ENCODE measurements at places on chromosomes 13 and 19.

- no peak for DNase-seq
These were observed 285.8 kb upstream of the PCDH9 start for GRCh38 chr13:67515895-67516294.

- peak; percentile 20 for DNase-seq
These were observed 1096.8 kb upstream of the PCDH20 start for GRCh38 chr13:62512194-62513141.

DNA sequence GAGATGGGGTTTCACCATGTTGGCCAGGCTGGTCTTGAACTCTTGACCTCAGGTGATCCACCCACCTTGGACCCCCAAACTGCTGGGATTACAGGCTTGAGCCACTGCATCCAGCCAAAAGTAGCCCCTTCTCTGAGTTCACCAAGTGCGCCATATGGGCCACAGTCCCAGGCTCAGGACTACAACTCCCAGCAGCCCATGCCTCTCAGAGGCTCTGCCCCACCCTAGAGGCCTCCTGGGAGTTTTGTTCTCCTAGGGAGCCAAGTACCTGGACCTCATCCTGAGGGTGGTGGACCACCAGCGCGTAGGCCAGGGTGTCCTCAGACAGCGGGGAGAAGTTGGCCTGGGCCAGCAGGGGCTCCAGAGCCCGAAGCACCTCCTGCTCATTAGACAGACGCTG, 18.8 kb downstream of the TMEM143 start:
- DNase-seq = peak; percentile 66

DNA sequence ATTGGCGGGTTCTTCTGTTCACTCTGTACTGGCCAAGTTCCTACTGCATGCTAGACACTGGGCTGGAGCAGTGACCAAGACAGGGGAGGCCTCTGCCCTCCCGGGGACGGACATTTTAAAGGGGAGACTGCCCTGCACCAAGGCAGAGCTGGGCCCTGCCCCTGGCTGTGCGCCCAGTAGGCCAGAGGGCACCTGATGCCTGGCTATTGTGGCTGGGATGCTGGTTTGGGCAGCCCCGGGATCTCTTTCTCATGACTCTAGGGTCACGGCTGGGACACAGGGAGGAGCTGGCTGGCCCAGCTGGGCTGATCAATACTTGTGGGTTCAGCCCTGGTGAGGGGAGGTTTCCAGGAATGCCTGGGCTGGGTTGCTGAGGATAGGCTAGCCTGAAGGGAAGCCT, 17.7 kb downstream of the LIPE start:
- DNase-seq = no peak

GRCh38 chr13:90365130-90365529, 982.4 kb upstream of the MIR17HG start:
- no peak for DNase-seq

DNA sequence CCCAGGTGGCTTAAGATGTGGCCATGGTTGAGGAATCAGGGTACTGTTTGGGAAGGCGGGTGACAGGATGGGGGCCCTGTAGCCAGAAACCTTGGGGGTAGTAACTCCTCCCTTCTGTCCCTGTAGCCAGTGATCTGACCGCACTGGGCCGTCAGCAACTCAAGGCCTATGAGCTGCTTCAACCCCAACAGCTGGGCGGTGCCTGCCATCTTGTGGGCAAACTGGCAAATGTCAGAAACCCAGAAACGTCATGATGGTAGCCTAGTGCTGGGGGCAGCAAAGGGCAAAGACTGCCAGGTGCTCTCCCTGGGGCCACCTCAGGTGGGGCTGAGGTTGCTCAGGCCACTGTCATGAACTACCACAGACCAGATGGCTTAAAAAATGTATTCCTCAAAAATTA, 3.5 kb downstream of the COPE start:
- DNase-seq = peak; percentile 58

DNA sequence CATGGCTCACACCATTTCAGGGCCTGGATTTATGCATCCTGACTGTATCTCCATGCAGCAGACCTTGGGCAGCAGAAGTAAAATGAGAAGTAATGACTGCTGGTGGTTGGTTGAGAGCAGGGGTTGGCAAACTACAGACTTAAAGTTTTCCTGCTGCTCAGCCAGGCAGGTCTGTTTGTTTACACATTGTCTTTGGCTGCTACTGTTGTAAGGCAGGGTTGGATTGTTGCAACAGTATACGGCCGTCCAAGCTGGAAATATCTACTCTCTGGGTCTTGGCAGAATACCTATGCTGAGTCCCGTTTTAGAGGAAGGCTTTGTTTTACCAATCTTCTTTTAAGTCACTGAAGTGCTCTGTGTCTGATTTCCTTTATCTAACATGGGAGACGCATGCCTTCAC, 13.5 kb downstream of the SNRNP70 start:
- no peak for DNase-seq

DNA sequence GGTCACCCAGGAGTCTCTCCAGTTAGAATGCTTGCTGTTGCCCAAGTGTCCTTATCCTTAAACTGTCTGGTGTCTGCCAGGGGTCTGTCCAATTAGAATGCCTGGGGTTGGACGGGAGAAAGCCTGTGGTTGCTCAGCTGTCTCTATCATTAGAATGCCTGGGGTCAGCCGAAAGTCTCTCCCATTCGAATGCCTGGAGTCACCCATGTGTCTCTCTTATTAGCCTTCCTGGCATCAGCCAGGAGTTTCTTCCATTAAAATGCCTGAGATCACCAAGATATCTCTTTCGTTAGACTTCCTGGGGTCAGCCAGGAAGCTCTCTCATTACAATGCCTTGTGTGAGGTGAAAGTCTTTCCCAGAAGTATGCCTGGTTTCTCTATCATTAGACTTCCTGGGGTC, 1521.0 kb downstream of the UQCRFS1 start:
- no peak for DNase-seq

DNA sequence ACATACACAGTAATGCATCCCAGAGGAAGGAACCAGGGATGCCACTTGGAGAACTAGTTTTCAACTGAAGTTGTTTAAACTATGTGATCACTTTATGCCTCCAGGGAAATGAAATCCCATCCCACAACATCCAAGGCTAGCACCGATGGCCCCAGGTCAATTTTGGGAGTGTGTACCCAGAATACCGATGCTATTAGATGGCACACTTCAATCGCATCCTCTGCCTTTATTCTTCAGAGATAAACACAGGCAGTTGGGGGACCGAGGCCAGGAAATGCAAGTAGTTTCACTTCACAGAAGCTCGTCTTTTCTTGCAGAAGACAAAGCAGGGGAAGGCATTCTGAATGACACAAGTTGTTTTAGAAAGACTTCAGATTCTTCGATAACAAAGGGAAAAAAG, 13.8 kb downstream of the STK24 start:
- no peak for DNase-seq

- no peak for DNase-seq
These were observed 27.1 kb downstream of the ZNF724 start for GRCh38 chr19:23222998-23223652.

DNA sequence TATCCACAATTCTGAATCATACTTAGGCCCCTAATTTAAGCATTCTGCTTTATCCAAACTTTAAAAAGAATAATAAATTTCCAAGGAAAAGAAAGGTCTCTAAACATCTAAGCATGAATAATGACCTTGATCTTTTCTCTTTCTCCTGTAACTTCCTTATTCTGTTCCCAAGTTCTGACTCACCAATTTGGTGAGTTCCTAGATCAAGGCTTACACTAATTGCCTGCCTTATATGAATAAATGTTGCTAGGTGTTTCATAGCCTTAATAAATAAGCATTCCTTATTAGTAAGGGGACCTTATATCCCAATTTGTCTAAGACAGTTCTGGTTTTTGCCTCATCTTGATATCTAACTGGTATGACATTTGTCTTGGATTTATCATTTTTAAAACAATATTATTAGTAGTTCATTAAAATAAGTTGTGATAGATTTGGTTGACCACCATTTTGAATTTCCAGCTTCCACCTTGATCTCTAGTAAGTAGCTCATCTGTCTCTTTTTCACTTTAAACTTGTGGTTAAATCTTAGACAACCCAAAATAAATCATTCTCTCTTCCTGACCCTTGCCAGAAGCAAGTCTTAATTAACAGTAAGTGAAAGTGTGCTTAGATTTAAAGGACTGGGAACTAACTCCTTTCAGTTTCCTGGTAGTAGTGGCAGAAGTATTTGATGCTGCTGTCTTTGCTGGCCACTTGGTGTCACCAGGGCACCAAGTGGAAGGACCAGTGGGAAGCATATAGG, 121.2 kb upstream of the MLNR start:
- no peak for DNase-seq

DNA sequence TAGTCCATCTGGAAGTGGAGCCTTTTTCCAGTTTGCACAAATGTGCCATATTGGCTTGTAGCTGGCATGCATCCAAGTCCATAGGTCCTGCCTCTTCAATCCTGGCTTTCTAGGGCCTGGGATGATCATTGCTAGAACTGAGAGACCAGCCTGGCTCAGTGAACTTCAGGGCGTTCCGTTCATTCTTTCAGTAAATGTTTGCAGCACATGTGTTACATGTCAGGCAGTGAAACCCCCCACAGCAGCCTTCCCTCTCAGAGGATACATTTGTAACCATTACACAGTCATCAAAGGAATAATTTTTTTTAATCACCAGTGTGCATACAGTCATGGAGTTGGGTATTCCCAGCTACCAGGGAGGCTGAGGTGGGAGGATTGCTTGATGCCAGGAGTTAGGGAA, 9.7 kb downstream of the FUT2 start:
- no peak for DNase-seq

DNA sequence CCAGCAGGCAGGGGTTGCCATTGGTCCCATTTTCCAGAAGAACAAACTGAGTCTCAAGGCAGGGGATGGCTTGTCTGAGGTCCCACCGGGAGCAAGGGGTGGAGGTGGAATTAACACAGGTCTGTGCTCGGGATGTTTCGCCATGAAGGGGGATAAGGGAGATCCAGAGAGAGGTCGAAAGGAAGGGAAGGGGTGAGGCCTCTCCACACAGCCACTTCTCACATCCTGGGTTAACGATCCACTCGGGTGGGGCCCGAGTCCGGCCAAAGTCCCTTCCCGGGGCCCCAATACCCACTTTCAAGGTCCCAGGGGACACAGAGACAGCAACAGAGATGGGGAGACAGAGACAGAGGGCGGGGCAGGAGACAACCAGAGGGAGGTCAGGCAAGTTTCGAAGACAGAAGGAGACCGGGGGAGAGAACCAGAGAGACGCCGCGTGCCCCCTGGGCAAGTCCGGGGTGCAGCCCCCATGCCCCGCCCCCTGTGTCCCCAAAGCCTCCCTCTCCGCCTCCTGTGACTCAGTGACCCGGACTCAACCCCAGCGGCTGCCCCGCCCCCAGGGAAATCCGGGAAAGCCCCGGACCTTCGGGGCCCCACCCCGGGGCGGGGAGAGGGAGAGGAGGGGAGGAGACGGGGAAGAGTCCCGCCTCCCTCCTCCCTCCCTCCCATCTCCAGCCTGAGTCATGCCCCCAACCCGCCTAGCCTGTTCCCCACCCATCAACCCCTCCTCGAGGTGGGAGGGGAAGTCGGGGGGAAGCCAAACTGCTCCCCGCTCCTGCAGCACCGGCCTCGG, 1.4 kb upstream of the BCL3 start:
- DNase-seq = peak; percentile 89

DNA sequence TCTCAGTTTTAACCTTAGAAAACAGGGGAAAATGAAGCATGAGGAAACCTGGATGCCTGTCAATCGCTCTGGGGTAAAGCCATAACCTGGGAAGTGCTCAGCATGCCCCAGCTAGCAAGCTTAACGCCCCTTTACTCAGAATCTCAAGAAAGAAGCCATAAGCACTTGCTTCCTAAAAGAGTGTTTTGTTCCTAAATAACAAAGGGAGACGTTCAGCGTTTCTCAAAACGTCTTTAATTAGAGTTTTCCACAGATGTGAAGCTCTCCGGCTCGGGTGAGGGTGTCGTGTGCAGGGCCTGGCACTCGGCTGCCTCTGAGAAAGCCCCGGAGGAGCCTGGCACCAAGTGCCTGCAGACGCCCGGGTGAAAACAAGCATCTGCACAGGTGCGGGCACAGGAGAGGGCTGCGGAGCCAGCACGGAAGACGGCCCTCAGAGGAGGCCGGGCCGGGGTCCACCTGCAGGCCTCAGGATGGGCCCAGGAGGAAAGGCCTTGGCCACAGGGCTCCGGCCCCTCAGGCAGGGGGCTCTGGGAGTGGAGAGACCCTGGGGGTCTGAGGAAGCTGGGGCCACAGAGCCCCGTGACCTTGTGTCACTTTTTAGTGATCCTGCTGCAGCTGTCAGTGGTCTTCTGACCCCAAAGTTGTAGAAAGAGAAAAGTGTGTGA, 6.2 kb downstream of the GAS6 start:
- DNase-seq = no peak

DNA sequence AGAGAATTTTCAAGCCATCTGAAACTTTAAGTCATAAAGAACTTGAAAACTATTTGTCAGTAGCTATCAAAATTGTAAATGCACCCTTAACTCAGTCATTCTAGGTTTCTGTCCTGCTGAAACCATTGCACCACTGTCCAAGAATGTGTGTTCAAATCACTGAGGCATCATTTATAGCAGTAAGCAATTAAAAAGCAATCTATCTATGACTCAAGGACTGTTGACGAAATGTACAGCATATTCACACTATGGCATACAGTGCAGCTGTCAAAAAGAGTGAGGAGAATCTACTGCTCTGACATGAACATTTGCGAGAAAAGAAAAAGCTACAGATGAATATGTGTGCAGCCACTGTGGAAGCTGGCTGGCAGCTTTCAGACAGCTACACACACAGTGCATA, 71.2 kb downstream of the ING1 start:
- DNase-seq = no peak

GRCh38 chr19:47901370-47901769, 15.3 kb upstream of the SULT2A1 start:
- DNase-seq = no peak

- DNase-seq = peak; percentile 90
These were observed 372 bp downstream of the DNAAF3 start for GRCh38 chr19:55165952-55166529.

- no peak for DNase-seq
These were observed 7.4 kb upstream of the SLITRK6 start for GRCh38 chr13:85806553-85807175.

DNA sequence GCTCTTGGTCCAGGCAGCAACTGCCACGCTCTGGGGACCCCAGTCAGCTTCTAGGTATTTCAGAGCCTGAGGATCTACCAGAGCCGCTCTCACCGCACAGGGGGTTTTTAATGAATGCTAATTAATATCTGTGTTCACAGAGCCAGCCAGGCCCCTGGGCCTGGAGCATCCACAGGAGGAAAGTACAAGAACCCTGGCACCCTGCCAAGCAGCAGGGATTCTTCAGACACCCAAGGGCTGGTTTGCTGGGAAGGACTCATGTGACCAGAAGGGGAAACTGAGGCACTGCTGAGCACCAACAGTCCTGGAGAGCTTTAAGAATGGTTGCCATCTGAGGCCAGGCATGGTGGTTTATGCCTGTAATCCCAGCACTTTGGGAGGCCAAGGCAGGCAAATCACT, 38.0 kb upstream of the ADGRE5 start:
- DNase-seq = no peak

GRCh38 chr13:43877766-43878165, 1.8 kb downstream of the CCDC122 start:
- no peak for DNase-seq

DNA sequence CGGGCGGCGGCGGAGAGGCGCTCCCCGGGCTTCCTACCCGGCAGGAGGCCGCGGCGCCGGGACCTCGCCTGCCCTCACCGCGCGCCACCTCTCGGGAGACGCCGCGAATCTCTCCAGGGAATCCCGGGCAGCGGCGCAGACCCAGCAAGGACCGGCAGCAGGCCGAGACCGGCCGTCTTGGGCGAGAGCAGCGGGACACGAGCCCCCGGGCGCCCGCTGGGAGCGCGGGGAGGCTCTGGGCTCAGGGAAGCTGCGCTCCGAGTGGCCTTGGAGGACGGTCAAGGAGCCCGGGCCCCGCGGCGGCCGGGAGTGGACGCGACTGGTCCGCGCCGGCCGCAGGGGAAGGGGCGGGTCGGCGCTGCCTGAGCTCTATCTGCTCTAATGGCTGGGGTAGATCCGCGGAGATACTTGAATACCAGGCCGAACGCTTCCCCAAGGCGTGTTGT, 14.7 kb downstream of the CDX2 start:
- DNase-seq = peak; percentile 69

All from WERI-Rb-1 (cell line).